HFFc6 (cell line): ENCODE measurements at places on chromosomes 2 and 18.

DNA sequence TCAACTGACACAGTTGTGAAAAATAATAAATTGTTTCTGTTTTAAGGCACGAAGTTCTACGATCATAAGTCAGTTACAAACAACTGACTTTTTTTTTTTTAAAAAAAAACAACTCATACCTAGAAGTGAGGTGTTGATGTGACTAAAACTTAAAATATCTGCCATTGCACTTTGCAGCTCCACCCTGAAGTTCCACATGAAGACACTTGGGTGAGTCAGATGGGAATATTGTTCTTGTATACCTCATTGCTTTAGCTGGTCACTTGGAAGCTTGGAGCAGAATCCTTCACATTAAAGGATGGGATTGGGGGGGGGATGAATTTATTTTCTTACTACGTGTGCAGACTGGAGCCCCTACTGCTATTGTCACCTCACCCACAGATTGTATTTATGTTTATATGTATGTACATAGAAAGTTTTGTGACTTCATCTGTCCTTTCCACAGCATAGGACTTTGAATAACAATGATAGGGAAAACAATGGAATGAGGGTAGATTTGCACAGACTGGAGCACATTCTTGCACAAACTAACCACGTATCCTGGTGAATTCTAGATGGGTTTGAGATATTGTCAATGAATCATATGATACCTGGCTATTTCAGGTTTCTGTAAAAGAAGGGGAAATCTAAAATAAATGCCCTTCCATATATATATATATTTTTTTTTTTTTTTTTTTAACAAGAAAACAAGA lies 57.9 kb upstream of the ARHGAP15 start:
- no peak for DNase-seq

GRCh38 chr2:27164960-27165763 lies 16.4 kb downstream of the TCF23 start:
- DNase-seq, result no peak

GRCh38 chr2:23994567-23994966 lies 15.3 kb upstream of the MFSD2B start:
- DNase-seq, result no peak

- DNase-seq, result no peak
Observed at GRCh38 chr2:10413503-10413902, 34.6 kb downstream of the ODC1 start.

GRCh38 chr2:55090702-55091101 lies 40.5 kb upstream of the RTN4 start:
- peak; percentile 35 for DNase-seq

- no peak for DNase-seq
Observed at GRCh38 chr2:231687133-231687852, 21.0 kb upstream of the PTMA start.

GRCh38 chr2:191345788-191346187 lies 100.6 kb downstream of the MYO1B start:
- peak; percentile 18 for DNase-seq

DNA sequence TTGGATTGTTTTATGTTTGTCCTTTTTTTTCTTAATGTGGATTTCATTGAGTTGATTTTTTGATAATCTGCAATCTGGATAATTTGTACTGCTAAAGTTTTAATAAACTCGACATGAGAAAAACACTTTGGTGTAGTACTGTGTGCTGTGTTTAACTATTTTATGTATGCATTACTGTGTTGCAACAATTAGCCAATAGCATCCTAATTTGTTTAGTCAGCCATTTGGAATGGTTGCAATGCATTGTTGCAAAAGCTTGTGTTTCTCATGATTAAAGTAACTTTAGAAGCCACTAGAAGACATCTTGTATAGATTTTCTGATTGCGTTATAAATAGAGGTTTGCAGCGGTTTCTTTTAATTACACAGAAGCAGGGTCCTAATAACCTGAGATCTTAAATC lies 53.5 kb downstream of the PPIG start:
- peak; percentile 79 for DNase-seq

GRCh38 chr18:47492691-47493090 lies 241.2 kb upstream of the SKOR2 start:
- no peak for DNase-seq

DNA sequence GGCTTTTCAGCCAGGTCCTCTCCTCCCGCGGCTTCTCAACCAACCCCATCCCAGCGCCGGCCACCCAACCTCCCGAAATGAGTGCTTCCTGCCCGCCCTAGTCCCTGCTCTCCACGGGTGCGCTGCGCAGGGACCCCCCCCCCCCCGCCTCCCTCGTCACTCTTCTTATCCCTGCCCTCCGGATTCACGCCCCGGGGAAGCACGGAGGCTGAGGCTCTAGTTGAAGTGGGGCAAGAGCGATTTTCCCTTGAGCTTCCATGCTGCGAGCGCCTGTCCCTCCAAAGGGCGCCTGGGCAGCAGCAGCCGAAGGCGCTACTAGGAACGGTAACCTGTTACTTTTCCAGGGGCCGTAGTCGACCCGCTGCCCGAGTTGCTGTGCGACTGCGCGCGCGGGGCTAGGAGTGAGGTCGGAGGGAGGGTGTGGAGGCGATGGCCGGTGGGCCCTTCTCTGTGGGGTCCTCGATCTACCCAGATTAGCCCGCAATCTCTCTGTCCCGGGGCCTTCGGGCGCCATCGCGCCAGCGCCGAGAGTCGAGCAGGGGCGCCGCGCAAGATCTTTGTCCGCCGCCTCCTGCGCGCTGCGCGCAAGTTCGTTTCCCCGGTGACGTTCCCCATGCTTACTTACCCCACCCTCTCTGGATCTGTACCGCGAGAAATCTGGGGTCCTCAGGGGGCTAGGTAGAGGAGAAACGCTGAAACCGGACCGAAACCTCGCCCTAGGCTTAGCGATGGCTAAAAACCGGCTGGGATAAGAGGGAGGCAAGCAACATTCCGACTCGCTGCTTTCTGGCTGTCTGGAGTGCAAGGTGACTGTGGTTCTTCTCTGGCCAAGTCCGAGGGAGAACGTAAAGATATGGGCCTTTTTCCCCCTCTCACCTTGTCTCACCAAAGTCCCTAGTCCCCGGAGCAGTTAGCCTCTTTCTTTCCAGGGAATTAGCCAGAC lies 677 bp downstream of the GAD1 start:
- no peak for DNase-seq

- DNase-seq, result no peak
Observed at GRCh38 chr2:97695744-97696143, 17.6 kb upstream of the ZAP70 start.

DNA sequence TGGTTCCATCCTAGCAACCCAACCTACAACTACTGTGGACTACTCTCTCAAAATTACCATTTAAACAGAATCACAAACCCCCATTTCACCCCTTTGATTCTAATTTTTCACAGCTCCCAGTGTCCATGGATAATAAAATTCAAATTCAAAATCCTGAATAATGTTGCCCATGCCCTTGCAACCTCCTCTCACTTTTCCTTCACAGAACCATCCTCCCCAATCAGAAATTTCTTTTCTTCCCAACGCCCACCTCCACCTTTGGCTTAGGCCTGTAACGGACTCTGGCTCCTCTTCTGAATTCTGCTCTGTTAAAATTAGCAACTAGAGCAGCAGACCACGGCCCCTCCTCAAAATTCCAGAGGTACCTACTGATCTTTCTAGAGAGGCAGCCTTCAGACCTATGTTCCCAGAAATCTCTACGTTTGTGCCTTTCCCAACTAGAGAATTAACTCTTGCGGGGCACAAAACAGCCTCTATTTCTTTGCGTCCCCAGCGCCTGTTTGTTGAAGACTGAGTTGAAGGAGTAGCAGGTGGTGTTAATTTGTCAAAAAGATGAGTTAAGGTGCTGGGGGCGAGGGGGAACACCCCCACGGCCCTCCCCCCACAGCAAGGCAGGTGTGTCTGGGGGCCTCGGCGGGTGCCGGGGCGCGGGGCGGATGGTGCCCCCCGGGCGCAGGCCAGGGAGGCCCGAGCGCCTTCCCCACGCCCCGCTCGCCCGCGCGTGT lies 428 bp upstream of the MAP3K20 start:
- DNase-seq, result no peak

- DNase-seq, result no peak
Observed at GRCh38 chr2:102489646-102490045, 16.6 kb downstream of the SLC9A4 start.

GRCh38 chr2:54422072-54422581 lies 34.0 kb upstream of the SPTBN1 start:
- DNase-seq, result no peak

DNA sequence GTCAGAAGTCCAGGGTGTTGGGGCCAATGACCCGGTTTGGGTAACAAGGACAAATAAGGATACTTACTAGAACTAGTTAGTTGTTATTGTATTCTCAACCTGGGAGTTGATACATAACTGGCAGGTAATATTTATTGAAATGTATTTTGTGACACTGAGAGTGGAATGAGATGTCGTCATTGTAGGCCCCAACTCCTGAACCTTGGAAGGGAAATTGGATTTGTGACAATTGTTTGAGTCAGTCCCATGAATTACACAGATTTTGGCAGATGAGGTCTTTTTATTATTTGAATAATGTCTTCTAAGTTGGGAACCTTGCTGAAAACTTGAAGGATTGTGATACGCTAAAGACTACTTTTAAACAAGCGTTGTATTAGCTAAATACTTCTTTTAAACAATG lies 5.1 kb downstream of the TIMM21 start:
- no peak for DNase-seq
